ENCODE measurements at places on chromosomes 16 and 17.

- no peak for DNase-seq
Measured at GRCh38 chr17:13593021-13593751, 8.5 kb downstream of the HS3ST3A1 start.

GRCh38 chr17:58384897-58385296, 32.4 kb downstream of the RNF43 start:
- DNase-seq = no peak

DNA sequence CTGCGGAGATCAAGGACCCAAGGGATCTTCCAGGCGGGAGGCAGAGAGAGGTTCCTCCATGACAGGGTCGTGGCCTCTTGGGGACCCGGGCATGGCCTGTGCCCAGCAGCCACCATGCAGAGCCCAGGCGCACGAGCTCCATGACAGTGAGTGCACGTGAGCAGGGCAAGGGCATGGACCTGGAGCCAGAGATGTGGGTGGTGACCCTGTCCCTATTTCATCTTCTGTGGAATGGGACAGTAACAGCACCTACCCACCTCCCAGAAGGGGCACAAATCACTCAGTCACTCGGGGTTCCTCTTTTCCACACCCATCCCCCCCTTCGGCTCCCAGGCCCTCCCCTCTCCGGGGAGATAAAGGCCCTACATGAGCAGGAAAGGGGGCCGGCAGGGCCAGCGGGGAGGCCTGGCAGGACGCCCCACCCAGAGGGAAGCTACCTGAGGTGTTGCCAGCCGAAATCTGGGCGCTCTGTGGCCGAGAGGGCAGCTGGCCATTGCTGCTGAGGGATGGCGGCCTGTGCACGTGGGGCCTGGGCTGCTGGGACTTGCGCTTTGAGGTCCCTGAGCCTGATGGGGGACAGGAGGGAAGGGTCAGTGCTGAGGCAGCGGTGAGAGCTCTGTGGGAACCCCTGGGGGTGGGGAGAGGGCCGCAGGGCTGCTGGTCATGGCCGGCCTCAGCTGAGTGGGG, 10.4 kb downstream of the UBALD2 start:
- no peak for DNase-seq

DNA sequence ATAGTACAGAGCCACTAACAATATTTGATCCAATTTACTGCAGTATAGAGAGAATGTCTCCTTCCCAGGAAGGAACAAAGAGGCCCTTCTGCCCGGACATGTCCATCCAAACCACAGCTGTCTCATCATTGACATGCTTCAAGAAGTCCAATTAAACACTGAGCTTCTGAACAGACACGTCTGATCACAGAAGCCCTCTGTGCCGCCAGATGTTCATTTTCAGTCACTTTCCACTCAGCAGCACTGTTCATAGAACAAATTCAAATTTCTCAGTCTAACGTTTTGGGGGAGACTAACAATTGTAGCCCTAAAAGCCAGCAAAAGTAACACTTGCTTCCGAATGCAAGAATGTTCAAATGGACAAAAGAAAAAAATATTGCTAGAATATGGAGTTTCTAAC, 15.3 kb downstream of the ZC3H7A start:
- DNase-seq = no peak

DNA sequence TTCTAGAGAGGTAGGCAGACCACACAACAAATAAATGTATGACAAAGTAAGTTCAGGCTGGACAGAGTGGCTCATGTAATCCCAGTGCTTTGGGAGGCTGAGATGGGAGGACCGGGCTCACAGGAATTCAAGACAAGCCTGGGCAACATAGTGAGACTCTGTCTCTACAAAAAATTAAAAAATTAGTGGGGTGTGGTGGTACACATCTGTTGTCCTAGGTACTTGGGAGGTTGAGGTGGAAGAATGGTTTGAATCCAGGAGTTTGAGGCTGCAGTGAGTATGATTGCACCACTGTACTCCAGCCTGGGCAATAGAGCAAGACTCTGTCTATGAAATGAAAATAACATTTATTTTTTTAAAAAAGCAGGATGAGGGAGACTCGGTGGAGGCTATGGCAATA, 18.5 kb downstream of the CHP2 start:
- DNase-seq = no peak

DNA sequence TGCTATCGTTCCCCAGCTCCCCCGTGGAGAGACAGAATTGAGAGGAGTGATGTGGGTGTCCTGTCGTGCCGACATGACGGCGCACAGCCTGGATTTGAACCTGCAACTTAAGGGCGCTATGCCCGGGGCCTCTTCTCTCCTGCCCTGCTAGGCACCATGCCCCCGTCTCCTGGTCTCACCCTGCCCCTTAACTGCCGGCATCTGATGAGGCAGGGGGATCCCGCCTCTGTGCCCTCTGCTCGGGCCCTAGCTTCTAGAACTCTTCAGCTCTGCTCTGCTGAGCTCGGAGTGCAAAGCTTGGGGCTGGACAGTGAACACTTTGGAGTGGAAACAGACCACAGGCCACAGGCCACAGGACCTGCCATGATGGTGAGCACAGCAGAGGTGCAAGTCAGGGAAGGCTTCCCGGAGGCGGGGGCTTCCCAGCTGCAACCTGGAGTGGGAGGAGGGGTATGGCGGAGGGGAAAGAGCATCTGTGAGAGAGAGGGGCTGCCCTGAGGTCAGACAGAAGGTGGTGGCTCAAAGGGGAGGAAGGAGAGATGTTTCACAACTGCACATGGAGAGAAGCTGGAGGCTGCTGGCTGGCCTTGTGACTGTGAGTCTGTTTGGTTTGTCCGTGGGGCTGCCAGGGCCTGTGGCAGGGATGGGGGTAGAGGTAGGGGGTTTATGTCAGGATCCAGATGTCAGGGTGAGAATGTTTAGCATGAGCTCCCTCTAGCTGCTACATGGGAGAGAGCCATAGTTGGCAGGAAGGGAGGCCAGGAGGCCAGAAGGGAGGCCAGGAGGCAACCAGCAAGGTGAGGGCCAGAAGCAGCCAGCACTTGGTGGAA, 107.8 kb downstream of the CRLF3 start:
- DNase-seq = no peak

- peak; percentile 55 for DNase-seq
Measured at GRCh38 chr17:49217651-49218413, 7.3 kb downstream of the ABI3 start.

DNA sequence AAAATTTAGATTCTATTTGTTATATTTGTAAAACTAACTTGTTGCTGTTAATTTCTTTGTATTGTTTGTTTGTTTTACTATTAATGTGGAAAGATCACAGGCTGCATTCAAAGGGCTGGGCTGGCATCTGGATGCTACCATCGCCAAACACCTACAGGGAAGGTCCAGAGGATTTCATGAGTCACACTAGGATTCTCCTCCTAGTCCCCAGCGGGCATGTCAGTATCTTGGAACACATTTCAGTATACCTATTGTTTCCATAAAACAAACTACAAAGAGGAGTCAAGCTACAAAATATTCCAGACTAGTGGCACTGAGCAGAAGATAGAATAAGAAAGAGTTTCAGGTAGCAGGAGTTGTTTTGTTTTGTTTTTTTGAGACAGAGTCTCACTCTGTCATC, 55.3 kb downstream of the NOG start:
- no peak for DNase-seq

DNA sequence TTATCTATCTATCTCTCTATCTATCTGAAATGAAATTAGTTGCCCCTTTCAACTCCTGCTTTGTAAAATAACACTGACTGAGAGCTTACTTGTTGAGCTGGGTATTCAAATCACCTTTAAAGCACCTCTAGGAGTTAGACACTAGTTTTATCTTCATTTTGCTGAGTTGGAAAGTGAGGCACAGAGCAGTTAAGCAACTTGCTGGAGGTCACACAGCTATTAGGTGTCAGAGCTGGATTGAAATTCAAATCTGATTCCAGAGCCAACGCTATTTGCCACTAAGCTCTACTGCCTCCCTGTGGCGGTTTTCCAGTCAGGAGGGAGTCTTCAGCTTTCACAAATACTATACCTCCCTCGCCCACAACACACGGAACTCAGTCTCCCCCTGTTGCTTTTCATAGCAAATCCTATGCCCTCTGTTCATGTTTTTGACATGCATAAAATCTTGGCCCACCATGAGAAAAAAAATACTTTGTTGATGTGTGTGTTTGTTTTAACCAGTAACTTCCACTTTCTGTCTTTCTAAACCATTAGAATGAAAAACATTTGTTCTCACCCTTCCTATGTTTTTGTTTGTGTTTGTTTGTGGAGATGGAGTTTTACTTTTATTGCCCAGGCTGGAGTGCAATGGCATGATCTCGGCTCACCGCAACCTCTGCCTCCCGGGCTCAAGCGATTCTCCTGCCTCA, 74.8 kb upstream of the SMURF2 start:
- DNase-seq = peak; percentile 32

DNA sequence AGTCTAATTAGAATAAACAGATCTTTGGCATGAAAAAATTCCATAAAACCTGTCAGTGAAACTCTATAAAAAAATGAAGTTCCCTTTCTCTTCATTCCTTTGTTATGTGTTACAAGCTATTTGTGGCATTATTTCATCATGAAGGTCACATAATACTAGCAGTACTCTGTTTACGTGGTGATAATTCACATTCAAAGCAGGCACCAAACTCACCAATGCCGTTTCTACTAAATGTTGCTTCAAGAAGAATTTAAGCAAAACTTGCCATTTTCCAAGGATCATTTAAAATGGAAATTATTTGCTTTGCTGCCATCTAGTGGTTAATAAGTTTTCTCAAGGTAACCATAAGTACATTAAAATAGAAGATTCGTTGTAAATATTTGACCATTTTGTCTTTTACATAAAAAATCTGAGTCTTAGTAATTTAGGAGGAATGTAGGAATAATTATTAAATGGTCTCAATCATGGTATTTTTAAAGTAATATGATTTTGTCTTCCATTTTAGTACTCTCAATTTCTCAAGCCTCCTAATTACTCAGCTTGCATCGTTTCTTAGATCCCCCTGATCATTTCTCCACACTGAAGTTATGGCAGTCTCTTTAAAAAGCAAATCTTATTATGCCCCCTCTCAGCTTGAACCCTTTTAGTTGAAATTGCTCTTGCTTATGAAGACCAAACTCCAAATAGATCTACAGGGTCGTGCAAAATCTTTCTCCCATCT, 80.8 kb downstream of the OMG start:
- DNase-seq = no peak

All from activated T-cell treated with anti-CD3 and anti-CD28 coated beads, Interleukin-2, amount 50 U/mL, for 4 hours (primary cell).